Activated T-helper 1 cell treated with anti-CD3 and anti-CD28 coated beads, Interleukin-2, amount 50 U/mL, for 16 hours (primary cell): ENCODE measurements at places on chromosomes 7 and 10.

GRCh38 chr7:29853789-29854188 lies 47.5 kb downstream of the WIPF3 start:
- DNase-seq, result no peak

- no peak for DNase-seq
Observed at GRCh38 chr7:116726149-116726548, 54.2 kb downstream of the MET start.

DNA sequence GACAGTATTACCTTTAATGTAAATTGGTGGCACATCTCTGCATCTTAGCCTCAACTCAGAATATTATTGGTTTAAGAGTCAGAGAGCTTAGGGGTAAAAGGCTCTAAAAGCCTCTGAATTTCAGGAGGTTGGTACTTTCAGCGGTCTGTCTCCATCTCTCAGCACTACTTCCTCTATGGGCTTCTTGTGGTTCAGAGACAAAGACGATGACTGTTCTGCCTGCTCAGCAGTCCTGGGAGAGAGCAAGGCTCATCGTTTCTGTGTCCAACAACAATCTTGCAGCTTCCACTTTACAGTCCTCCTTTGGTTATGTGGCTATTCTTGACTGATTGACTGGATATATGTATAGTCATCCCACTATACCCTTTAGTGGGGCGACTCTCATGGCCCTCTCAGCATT lies 394.7 kb downstream of the AUTS2 start:
- DNase-seq, result no peak

- no peak for DNase-seq
Observed at GRCh38 chr7:39480901-39481300, 85.3 kb upstream of the YAE1 start.

DNA sequence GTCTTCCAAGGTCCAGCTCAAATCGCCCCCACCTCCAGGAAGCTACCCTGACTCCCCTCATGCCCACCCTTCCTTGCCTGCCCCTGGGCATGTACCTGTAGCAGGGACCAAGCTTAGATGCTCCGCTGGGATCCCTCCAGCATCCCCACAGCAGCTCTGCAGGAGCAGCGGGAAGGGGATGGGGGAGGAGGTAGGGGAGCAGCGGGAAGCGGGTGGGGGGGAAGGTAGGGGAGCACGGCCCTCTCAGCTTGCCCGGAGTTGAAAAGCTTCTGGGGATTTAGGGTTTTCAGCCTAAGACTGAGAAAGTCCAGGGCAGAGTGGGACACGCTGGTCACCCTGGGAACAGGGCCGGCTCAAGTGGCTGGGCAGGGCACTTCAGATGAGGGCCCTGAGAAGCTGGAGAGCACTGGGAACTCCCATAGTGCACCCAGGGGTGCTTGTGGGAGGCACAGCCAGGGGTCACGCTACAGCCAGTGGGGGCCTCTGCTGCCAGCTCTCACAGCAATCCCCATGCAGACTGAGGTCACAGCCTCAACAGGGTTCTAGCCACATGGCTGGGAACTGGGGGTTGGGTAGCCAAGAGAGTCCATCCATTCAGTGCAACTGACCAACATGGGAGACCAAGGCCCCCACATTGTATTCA lies 13.4 kb downstream of the WDR86 start:
- DNase-seq, result no peak

GRCh38 chr7:80018941-80019808 lies 115.5 kb upstream of the GNAI1 start:
- DNase-seq, result no peak

DNA sequence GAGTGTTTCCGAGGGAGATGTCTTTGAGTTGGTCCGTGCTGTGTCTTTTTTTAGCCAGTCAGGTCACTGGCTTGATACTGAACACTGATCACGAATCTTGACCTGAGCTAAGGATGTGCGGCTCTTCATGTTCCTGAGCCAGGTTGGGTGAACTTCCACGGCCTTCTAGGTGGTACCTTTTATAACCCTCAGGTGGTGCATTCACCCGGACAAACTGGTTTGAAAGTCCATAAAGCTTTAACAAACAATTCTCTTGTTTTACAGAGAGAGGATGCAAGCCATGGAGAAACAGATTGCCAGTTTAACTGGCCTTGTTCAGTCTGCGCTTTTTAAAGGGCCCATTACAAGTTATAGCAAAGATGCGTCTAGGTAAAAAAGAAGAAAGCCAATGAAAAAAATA lies 229.5 kb downstream of the ARHGAP21 start:
- DNase-seq, result no peak
